ENCODE measurements at places on chromosomes 13 and 19. TPM values are rescaled to one million over a fixed set of nuclear protein-coding genes. Genes with fewer than 3 reads are reported as not detected.

RXFP2 gene
- not detected for total RNA-seq

RNF17 gene
- not detected for total RNA-seq

PLK5 gene
- total RNA-seq, result not detected

ZNF578 gene
- 2.2 TPM for total RNA-seq

KANK2 gene
- 52.2 TPM for total RNA-seq

FREM2 gene
- total RNA-seq, result not detected

LIN7B gene
- total RNA-seq, result 1.4 TPM

CEACAM4 gene
- total RNA-seq, result not detected

F10 gene
- 0.13 TPM for total RNA-seq

ZNF534 gene
- not detected for total RNA-seq

SPACA6 gene
- 6.8 TPM for total RNA-seq

LRRC63 gene
- total RNA-seq, result 0.07 TPM

INSR gene
- total RNA-seq, result 30.7 TPM
